ENCODE measurements at places on chromosomes 2 and 18.

DNA sequence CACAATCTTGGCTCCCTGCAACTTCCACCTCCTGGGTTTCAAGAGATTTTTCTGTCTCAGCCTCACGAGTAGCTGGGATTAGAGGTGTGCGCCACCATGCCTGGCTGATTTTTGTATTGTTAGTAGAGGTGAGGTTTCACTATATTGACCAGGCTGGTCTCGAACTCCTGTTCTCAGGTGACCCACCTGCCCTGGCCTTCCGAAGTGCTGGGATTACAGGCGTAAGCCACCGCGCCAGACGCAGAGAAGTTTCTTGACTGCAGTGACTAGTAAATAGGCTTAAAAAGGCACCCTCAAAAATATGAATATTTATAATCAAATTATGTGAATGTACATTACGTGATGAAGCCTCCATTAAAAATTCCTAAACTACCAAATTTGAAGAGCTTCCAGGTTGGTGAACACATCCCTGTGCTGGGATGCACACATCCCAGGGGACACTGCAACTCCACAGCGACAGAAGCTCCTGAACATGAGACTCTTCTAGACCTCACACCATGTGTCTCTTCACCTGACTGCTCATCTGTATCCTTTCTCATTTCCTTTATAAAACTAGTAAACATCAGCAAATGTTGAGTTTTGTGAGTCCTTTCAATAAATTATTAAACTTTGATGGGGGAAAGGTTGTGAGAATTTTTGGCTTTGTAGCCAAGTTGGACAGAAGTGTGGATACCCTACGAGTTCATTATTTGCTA lies 203.3 kb upstream of the SPOPL start:
- no peak for DNase-seq

DNA sequence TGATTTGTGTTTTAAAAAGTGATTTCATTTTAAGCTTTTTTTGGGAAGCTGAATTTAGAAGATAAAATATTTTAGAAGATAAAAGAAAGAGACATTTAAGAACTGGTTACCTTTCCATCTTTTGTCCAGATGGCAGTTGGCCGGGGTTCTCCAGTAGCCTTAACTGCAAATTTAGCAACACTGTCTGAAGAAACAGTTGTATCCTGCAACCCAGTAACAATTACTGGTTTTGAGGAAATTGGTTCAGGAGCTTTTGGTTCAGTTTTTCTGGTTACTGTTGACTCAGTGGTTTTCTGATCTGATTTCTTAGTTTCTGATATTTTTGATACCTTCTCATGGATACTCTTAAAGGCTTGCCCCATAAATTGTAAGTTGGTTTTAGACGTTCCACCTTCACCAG lies 49.9 kb downstream of the PLEKHA3 start:
- DNase-seq: peak; percentile 56

GRCh38 chr2:159735648-159736047 lies 23.3 kb downstream of the MARCHF7 start:
- no peak for DNase-seq

- DNase-seq: no peak
Observed at GRCh38 chr2:209391776-209392401, 32.0 kb upstream of the MAP2 start.

DNA sequence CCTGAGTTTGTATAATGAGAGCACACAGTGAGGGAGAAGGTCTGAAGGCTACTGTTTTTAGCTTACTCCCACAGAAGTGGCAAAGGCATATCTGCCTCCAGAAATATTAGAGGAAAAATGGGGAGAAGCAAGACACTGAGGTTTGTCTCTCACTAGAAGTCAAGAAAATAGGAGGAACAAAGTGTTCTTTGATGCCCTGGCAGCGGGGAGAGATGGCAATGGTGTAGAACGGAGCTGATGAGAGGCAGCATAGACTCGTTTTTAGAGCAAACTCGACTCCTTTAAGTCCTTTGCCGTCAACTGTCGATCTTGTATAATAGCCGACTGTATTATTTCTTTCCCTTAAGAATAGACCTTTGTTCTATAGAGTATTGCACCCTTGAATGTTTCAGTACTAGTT lies 73.8 kb downstream of the ANKRD44 start:
- no peak for DNase-seq

- DNase-seq: no peak
Observed at GRCh38 chr2:195500879-195501278, 156.1 kb upstream of the SLC39A10 start.

DNA sequence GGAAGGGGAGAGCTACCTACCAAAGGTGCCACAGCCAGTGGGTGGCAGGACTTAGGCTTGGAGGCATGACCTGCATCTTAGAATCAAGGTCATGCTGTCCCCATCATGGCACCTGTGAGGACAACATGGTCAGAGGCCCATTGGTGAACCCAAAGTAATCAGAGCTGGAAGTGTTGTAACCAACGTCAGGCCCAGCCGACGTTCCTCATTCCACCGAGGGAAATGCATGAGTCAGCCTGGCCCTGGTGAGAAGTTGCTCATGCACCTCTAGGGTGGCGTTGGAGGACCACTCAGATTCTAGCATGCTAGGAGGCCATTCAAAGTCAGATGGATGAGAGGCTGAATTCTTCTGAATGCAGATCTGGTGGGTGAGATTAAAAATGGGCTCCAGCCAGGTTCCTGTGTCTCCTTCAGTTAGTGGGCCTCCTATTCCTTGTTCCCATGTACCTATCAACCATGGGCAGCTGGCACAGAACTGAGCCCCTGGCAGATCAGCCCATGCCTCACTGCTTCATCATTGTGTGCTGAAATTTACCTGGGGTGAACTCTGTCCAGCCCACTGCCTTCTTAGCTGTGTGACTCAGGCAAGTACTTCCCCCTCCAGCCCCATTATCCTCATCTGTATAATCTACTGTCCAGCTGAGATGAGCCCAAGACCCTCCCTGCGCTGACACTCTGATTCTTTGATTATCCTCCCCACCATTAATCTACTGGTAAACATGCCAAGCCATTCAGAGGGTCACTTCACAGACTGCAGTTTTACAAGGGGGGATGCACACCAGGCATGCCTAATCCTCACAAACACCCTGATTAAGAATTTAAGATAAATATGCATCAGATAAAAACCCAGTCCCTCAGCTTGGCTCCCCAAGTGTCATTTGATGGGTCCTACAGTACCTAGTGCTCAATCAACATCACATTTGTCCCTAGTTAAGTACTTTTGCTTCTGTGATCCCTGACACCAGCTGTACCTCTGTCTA lies 14.0 kb downstream of the SLC14A2 start:
- peak; percentile 81 for DNase-seq

DNA sequence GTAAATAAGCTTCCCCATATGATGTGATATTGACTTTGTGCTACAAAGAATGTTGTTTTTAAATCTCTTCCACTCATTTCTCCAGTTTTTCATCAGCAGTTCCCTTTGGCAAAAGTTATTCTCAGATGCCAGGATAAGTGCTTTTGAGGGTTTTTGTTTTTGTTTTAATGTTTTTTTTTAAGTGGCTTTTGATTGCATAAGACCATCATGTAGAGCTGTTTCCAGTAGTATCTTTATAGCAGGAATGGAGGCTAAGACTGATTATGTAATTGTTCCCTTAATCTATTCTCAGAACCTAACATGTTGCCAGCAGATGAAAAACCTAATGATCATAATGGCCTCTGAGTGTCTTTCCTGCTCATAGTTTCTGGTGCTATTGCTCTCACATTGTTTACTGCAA lies 77.9 kb downstream of the CABLES1 start:
- DNase-seq: no peak

GRCh38 chr18:45617284-45617683 lies 2.0 kb downstream of the SLC14A2 start:
- no peak for DNase-seq

- DNase-seq: peak; percentile 14
Observed at GRCh38 chr2:105796791-105797190, 52.1 kb downstream of the NCK2 start.

DNA sequence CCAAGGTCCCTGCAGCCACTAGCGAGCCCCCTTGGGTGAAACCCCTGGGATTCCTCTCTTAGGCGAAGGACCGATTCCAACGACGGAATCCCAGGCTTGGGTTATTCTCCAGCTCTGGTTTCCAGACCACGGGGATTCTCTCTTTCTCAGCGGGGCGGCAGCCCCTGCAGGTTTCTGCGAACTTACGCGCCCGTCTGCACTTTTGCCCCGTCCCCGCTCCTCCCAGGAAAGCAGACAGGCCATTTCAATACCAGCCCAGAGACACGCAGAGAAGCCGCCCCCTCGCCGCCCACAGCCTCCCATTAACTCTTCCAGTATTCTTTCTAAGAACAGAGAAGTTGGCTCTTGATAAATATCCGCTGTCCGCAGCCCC lies 1.2 kb downstream of the CBLN2 start:
- DNase-seq: no peak

GRCh38 chr2:75523313-75524275 lies 37.1 kb downstream of the EVA1A start:
- DNase-seq: no peak

DNA sequence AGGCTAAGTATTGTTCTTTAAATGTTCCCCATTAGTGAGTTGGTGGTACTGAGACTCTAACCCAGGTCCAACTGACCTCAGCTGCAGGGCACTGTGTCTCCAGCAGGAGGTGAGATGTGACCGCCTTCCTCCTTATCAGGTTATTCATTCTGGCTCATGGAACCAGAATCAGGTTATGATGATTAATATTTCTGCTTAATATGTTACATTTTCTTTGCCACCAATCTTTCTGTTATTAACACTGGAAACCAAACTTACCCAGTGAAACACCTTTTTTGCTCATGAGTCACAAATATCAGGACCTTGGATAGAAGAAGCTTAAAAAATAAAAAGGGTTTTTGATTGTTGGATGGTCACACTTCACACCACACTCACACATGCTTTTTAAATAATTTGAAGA lies 85.4 kb downstream of the DPP4 start:
- no peak for DNase-seq

GRCh38 chr2:113967272-113967671 lies 77.4 kb downstream of the ACTR3 start:
- no peak for DNase-seq

DNA sequence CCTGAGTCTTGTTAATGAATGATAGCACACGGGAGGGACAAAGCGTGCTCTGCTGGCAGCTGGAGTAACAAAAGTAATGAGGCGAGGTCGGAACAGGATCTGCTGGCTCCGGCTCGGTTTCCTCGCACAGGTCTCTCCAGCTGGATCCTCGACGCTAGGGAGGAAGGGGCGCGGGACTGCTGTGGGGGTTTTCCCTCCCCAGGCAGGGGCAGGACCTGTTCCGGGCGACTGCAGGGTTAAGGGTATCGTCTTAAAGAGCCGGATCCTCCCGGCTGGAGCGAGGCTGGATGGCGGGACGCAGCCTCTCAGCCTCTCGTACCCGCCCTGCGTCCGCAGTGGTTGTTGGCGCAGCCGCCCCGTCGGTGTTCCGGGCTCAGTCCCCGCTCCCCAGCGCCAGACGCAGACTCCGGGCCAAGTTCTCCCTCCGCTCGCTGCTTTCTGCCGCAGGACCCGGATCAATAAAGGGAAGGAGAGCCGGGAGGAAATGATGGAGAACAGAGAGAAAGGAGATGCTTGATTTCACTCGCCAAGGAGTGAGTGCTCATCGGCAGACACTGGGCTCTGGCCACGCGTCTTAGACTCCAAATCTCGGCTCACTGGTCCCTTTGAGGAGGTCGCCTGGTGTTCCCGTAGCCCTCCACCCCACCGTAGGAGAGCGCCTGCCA lies 1.1 kb upstream of the LIPG start:
- no peak for DNase-seq

DNA sequence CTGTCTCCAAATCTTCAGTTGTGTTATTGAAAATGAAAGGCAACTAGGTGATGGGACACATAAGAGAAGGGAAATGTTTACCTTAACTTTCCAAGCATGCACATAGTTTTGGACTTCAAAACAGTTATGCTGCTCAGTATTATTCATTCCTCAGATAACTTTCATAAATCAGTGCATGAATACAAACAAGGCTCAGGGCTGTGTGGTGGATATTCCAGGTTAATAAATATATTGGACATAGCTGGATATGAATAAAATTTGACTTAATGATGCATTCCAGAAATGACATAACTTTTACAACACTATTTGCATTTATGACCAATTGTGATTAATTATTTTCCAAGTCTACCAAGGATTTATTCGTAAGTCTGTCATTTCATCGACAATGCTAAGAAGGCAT lies 301.2 kb upstream of the ZNF804A start:
- no peak for DNase-seq

- DNase-seq: no peak
Observed at GRCh38 chr2:48558456-48558855, 28.5 kb downstream of the STON1 start.

- no peak for DNase-seq
Observed at GRCh38 chr2:218780851-218781690, 876 bp upstream of the CYP27A1 start.

DNA sequence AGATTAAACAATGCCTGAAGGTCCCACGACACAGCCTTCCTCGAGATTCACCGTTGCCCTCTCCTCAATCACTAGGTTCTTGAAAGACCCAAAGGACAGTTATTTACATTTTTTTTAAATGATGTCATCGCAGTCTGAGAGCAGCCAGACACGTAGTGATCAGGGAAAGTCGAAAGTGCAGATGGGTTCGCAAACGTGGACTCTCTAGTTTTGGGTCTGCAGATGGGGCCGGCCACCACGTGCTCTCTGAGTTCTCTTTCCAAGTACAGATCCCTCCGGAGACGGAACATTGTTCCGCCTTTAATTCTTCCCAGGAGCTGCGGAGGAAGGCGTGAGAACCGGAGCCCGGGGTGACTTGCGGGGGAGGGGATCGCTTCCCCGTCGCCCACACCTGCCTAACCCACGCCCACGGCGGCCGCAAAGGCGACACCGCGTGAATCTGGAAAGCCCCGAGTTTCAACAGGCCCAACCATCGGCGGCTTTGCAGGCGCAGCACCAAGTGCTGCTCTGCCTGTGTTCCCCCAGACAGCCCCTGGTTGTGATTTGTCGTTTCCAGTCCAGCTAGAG lies 54.3 kb downstream of the PKDCC start:
- peak; percentile 84 for DNase-seq

GRCh38 chr2:239467956-239468490 lies 67.2 kb upstream of the HDAC4 start:
- DNase-seq: no peak

DNA sequence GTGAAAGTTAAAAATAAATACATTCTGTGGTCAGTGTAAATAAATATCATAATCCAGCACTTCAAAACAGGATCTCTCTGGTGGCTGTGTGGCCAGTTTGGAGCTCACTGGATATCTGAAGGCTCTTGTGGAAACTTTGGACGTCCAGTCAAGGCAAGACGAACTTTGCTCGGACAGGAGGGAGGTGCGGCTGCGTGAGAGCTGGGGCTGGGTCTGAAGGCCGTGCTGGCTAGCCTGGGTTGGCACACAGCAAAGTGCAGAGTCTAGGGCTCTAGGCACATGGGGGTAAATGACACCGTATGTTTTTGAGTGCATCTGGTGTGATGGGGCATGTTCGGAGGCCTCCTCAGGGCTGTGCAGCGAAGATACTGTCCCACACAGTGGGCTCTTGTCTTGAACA lies 78.9 kb upstream of the TXNDC2 start:
- DNase-seq: no peak

DNA sequence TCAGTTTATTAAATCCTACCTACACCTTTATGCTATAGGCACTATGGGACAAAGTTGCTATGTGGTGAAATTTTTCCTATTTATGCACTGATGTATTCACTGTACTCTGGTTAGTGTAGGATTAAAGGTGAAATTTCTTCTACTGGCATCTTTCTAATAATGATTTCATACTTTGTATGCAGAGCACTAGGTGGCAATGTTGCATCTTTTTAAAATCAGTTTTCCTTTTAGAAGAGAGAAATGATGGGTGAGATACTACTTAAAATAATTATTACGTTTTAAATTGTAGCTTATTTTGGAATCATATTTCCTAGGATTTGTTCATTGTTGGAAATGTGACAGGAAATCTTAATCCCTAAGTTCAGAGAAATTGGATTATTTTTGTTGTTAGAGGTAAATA lies 150.9 kb downstream of the CD8B2 start:
- no peak for DNase-seq
